ENCODE measurements at places on chromosomes 6 and 20.
A peak's percentile ranks its signal among the peaks of the same experiment; 100 is the strongest.

- no peak for DNase-seq
These were observed 231.6 kb downstream of the HTR1B start for GRCh38 chr6:77231438-77232305.

GRCh38 chr6:43771210-43771857 is 1.3 kb downstream of the VEGFA start:
- DNase-seq: peak; percentile 81

- DNase-seq: no peak
These were observed 54.8 kb downstream of the NFATC2 start for GRCh38 chr20:51487565-51488268.

- peak; percentile 84 for DNase-seq
These were observed 50.9 kb downstream of the JARID2 start for GRCh38 chr6:15296735-15297134.

DNA sequence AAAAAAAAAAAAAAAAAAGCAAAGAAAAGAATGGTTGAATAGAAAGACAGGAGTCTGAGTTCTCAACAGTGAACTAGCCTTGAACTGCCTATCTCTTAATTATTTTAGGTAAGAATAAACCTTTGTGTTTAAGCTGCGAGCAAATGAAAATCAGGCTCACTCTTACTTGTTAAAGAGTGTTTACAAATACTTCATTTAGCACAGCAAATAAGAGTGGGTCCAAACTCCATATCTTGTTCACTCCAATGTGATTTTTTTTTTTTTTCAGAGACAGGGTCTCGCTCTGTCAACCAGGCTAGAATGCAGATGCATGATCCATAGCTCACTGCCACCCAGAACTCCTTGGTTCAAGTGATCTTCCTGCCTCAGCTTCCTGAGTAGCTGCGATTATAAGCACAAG is 11.9 kb downstream of the MCM9 start:
- no peak for DNase-seq

GRCh38 chr20:407953-408842 is at the start of gene RBCK1:
Gene RBCK1, plus strand, starts transcription at chr20:408299. Its CDS starts 459 bp downstream, at chr20:408758.
- peak; percentile 91 for DNase-seq

DNA sequence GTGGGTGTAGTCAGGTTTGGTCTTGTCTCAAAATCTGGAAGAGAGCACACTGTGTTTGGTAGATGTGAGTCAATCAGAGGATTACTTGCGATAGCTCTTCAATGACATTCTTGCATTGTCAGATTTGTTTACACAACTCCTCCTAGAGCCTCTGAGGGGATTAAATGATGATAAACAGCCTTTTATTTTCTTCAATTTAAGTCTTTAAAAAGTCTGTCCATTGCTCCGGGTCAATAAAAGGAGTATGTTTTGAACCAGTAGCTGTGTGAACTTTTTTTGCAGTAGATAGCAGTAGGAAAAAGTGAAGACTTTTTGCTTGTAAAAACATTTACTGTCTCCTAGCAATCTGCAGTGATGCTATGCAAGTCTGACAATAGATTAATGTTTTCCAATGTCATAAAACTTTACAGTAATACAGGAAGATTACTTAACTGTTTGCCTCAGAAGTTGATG is 49.9 kb downstream of the GJA1 start:
- no peak for DNase-seq

GRCh38 chr6:53179961-53180651 is 31.5 kb upstream of the GCM1 start:
- DNase-seq: peak; percentile 5

- DNase-seq: no peak
These were observed 101.0 kb upstream of the MAP3K7 start for GRCh38 chr6:90687775-90688380.

DNA sequence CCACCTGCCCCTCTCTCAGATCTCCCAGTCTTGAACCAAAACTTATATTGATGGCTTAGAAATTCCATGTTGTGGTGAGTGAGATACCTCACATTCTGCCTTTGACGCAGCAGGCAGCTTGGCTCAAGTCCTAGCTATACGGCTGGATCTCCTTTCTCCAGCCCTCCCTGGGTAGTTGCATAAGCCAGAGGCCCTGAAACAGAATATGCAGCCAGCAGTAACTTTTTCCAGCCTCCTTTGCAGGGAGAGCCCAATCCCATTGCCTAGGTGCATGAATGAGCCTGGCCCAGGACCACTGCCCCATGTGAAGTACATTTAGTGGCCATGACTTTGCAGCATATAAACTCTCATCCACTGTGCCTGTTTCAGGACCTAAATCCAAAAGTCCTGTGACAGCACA is 202.2 kb upstream of the CDYL start:
- DNase-seq: no peak

GRCh38 chr20:1338801-1339200 is 9.9 kb upstream of the SDCBP2 start:
- DNase-seq: no peak

- DNase-seq: no peak
These were observed 31.5 kb downstream of the TMEM14B start for GRCh38 chr6:10779076-10779475.

GRCh38 chr6:98274691-98275090 is 559.7 kb upstream of the POU3F2 start:
- no peak for DNase-seq

GRCh38 chr6:71138376-71138775 is 150.2 kb upstream of the OGFRL1 start:
- DNase-seq: no peak

- no peak for DNase-seq
These were observed 220.8 kb upstream of the FOXA2 start for GRCh38 chr20:22805219-22805618.

DNA sequence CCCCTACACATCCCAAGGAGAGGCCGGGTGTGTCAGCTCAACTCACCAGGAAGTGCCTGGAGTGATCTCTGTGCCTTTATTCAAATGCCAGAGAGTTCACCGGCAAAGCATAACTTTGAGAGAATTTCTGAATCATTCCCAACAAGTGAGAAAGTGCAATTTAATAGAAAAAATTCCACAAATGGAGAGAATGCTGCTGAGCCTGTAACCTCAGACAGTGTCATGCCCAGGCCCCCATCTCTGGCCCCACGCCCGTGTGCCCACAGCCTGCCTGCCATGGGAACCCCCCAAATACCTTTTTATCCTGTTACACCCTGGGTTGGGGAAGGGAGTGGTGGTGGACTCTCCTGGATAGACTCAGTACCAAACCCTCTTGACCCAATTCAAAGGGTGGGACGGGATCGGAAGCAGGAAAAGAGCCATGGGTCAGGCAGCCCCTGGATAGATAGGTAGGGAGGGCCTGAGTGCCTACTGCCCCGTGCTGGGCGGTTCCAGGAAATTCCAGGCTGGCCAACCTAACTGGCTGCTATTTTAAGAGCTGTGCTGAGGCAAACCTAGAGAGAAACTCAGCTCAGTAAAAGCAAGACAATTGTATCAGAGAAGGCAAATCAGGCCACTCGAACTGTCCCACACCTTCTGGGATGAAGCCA is 179.0 kb upstream of the FOXA2 start:
- no peak for DNase-seq

DNA sequence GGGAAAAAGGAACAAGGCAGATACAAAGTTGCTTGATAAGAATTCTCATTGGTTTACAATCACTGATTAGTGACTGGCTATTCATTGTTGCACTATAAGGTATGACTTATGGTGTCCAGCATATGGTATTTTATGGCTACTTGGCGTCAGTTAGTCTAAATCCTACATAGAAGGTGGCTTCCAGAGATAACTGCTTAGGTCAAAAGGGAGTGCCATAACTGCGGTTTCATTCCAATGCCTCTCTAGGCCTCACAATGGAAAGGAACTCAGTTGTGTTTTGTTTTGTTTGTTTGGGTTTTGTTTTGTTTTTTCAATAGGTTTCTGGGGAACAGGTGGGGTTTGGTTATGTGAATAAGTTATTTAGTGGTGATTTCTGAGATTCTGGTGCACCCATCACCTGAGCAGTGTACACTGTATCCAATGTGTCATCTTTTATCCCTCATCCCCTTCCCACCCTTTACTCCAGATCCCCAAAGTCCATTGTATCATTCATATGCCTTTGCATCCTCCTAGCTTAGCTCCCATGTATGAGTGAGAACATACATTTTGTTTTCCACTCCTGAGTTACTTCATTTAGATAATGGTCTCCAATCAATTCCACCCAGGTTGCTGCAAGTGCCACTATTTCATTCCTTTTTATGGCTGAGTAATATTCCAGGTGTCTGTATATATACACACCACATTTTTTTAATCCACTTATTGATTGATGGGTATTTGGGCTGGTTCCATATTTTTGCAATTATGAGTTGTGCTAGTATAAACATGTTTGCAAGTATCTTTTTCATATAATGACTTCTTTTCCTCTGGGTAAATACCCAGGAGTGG is 7.0 kb downstream of the GOPC start:
- DNase-seq: no peak

GRCh38 chr6:122405417-122405816 is 6.0 kb downstream of the HSF2 start:
- DNase-seq: no peak

- no peak for DNase-seq
These were observed 70.5 kb upstream of the TMEM181 start for GRCh38 chr6:158489441-158489840.

DNA sequence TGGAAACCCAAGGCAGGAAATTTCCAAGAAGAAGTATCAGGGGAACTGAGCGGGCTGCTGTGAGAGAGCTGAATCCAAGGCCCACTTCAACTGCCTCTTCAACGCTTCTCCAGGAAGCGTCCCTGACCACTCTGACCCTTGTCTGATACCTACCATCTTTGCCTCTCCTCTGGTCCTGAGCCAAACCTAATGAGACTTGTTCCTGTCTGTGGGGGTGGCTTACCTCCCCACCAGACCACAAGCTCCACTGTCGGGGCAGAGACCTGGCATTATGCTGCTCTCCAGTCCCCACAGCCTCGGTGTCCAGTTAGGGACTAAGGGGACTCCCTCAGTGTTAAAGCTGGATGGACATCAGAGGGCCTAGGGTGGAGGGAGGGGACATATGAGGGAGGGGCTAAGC is 49.7 kb downstream of the LRFN2 start:
- no peak for DNase-seq

GRCh38 chr6:78577585-78577984 is 289.8 kb upstream of the IRAK1BP1 start:
- DNase-seq: no peak

- DNase-seq: no peak
These were observed 64.3 kb upstream of the MLN start for GRCh38 chr6:33868141-33868540.

GRCh38 chr6:42454428-42454791 is 2.7 kb upstream of the TRERF1 start:
- DNase-seq: no peak

GRCh38 chr6:41408982-41409381 is 73.6 kb downstream of the NCR2 start:
- no peak for DNase-seq

DNA sequence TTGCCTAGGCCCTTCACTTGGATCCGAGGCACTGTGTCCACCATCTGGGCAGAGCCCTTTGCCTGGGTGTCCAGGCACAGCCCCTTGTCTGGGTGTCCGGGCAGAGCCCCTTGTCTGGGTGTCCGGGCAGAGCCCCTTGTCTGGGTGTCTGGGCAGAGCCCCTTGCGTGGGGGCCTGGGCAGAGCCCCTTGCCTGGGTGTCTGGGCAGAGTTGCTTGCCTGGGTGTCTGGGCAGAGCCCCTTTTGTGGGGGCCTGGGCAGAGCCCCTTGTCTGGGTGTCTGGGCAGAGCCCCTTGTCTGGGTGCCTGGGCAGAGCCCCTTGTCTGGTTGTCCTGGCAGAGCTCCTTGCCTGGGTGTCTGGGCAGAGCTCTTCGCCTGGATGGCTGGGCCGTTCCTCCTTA is 443.4 kb upstream of the CDH4 start:
- DNase-seq: no peak

- DNase-seq: no peak
These were observed 110.6 kb upstream of the GLP1R start for GRCh38 chr6:38937839-38938613.

GRCh38 chr20:51305316-51306052 is 237.0 kb downstream of the NFATC2 start:
- no peak for DNase-seq

- no peak for DNase-seq
These were observed 139.3 kb upstream of the PHACTR1 start for GRCh38 chr6:12577124-12577850.

DNA sequence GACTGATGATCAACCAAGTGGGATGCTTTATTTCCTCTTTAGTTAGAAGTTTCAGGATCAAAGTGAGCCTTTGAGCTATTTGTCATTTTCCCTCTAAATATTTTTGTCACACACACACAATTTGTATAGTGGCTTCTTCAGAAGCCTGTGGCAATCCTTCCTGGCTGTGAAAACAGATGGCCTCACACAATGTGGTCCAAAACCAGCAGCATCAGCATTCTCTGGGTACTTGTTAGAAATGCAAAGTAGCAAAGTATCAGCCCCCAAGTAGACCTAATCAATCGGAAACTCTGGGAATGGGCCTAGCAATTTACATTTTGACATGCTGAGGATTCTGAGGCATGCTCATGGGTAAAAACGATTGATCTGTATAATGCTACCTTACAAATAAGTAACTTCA is 115.9 kb downstream of the PAX1 start:
- no peak for DNase-seq

DNA sequence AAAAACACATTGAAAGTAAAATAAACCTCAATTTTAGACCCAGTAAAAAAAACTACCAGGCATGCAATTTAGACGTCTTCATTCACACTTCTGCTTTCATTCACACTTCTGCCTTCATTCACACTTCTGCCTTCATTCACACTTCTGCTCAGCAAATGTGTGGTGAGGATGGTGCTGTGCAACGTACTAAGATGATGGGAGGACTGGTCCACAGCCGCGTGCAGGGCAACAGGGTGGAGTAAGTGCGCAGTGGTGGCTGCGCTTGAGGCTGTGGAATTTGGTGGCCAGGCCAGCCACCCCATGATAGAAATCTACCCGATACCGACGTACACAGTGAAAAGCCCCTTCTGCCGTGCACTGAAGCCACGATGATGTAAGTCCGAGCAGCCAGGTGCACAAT is 114.3 kb upstream of the CD93 start:
- DNase-seq: no peak

DNA sequence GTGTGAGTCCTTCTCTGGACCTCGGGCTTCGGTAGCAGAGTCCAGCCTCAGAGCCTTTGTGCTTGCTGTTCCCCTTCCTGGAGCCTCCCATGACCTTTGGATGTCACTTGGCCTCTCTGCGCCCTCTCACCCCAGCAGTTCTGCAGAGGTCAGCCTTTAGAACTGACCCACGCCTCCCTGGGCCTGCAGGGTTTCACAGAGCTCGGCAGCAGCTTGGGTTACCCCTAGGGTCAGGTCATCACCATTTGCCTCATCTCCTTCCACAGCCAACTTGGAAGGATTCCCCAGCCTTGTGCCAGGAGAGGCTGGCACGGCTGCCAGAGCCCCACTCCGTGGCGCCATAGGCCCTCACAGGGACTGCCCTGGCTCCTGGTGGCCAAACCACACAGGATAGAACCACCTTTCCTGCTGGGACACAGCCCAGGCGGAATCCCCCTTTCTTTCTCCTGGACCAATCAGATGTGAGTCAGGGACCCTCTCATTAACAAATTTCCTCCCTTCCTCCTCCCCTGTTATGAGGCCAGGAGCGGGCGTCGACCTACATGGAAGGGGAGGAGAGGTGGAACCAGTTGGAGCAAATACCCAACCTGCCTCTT is 13.9 kb upstream of the SIRPA start:
- no peak for DNase-seq

GRCh38 chr6:163971841-163972838 is 557.6 kb downstream of the QKI start:
- no peak for DNase-seq

Measured in activated CD4-positive, alpha-beta T cell treated with anti-CD3 and anti-CD28 coated beads, Interleukin-10, Interleukin-2, amounts not matched to agents 100 ng/mL and 50 ng/mL, durations not matched to agents 16 hours and 8 hours (primary cell).